ENCODE measurements at places on chromosomes 5 and 9.

- no peak for DNase-seq
These were observed 5.9 kb upstream of the LRRC14B start for GRCh38 chr5:185095-186070.

DNA sequence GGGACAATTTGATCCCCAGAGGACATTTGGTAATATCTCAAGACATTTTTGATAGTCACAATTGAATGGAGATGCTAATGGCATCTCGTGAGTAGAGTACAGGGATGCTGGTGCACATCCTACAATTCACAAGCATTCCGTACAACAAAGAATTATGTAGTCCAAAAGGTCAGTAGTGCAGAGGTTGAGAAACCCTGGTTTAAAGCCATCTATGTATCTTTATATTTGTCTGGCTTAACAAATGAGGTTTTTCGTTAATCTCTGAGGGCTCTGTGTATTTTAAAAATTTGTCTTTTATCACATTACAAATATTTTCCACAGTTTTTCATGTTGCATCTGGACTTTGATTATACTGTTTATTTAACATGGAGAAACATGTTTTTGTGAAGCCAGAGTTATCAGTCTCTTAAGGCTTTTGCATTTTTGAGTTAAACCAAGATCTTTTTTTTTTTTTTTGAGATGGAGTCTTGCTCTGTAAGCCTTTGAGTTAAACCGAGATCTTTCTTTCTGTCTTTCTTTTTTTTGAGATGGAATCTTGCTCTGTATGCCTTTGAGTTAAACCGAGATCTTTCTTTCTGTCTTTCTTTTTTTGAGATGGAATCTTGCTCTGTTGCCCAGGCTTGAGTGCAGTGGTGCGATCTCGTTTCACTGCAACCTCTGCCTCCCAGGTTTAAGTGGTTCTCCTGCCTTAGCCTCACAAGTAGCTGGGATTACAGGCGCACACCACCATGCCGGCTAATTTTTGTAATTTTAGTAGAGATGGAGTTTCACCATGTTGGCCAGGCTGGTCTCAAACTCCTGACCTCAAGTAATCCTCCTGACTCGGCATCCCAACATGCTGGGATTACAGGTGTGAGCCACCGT is 2.8 kb downstream of the HSDL2 start:
- DNase-seq = no peak

GRCh38 chr9:137506702-137507171 is 43.5 kb downstream of the PNPLA7 start:
- DNase-seq = no peak

DNA sequence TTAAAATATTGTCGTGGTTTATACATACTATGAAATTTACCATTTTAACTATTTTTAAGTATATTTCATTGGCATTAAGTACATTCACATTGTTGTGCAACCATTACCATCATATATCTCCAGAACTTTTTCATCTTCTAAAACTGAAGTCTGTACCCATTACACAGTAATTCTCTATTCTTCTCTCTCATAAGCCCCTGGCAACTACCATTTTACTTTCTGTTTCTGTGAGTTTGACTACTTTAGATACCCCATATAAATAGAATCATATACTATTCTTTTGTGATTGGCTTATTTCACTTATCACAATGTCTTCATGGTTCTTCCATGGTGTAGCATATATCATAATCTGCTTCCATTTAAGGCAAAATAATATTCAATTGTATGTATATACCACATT is 30.3 kb downstream of the NDUFS4 start:
- no peak for DNase-seq

DNA sequence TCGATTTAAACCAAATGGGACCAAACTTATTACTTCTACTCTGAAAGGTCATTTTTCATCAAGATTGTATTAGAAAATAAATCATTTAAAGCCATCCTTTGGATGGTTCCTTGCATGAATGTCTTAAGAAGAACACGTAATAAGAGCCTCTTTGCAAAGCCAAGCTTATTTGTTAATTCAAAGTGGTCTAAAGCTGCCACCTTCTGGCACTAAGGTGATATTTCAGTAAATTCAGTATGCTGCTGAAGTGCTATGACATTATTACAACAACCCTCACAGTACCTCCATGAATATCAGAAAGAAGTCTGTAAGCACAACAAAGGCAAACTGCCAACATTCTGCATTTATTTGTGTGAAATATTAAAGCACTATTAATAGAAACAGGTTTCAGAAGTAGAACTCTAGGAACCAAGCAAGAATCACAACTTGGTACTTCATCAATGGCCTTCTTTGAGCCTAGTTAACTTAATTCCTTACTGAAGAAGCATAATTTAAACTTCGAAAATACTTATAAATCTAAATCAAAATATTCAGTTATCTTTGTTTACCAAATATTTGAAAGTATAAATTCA is 53.1 kb upstream of the TYRP1 start:
- DNase-seq = peak; percentile 48

DNA sequence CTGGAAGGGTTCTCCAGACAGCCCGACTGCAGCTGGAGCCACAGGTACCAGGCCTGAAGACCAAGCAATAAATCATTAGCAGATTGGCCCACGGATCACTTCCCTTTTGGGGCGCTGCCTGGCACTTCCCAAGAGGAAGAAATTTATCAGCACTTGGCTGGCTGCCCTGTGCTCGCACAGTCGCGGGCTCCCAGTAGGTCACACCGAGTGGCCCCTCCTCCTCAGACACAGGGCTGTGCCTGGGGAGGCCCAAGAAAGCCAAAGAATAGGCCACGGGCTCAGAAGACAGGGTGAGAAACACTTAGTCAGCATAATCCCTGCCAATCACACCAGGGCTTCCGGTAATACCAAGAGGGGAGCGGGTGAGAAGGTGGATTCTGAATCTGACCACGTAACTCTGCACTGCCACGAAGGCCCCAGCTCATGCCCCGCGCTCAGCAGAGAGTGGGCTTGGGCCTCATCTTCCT is 115.7 kb upstream of the MSX2 start:
- no peak for DNase-seq

DNA sequence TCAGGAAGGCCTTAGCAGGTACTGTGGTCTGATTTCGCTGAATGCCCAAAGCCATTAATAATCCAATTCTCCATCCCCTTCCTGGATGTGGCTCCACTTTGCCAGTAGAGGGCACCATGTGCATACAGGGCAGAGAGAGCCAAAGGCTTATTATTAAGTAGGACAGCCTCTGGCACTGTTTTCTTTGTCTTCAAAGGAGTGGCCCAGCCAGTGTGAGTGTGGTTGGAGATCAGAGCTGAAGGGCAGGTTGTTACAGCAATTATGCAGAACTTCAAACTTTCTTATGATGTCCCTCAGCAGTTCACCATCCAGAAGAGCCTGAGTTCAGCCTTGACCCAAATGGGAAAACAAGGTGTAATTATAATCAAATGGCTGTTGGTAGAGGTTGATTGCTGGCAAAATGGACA is 38.6 kb upstream of the CEMIP2 start:
- peak; percentile 78 for DNase-seq

Data from Kasumi-1 (cell line).